ENCODE measurements at places on chromosomes 5 and 9.
A peak's percentile ranks its signal among the peaks of the same experiment; 100 is the strongest.

DNA sequence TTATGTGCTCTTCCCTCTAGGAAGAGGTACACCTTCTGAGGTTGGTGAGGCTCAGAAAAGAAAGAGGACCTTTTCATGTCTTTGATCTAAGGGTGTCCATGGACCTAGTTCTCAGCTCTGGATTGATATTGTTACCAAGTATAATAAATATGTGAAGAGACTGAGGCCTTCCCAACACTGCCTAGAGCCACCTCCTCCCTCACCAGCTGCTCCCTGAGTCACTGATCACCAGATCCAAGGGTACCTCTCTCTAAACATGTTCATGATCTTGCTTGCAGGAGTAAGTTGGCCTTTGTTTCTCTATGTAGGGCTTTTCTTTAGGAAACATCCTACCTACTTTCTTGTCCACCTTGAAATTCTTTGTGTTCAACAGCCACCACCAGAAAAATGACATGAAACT lies 218.8 kb upstream of the ADRA1B start:
- no peak for DNase-seq

- no peak for DNase-seq
Observed at GRCh38 chr5:151695464-151695863, 8.7 kb upstream of the SPARC start.

- no peak for DNase-seq
Observed at GRCh38 chr9:131559421-131560000, 14.2 kb downstream of the PRRT1B start.

DNA sequence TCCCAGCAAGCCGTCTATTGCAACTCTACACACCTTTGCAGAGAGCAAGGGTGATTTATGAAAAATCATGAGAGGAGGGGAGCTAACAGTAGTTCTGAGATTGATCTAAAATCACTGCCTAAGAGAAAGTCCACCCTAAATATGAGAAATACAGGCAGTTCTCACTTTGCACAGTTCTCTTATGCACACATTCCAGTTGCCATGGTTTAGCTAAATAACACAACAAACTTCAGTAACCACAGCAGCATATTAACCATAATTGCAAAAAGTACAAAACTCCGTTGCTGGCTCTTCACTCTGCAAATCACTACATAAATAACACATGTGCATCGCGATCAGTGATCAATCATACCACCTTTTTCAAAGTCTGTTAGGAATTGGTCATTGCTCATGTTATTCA lies 31.1 kb downstream of the PGGT1B start:
- no peak for DNase-seq

DNA sequence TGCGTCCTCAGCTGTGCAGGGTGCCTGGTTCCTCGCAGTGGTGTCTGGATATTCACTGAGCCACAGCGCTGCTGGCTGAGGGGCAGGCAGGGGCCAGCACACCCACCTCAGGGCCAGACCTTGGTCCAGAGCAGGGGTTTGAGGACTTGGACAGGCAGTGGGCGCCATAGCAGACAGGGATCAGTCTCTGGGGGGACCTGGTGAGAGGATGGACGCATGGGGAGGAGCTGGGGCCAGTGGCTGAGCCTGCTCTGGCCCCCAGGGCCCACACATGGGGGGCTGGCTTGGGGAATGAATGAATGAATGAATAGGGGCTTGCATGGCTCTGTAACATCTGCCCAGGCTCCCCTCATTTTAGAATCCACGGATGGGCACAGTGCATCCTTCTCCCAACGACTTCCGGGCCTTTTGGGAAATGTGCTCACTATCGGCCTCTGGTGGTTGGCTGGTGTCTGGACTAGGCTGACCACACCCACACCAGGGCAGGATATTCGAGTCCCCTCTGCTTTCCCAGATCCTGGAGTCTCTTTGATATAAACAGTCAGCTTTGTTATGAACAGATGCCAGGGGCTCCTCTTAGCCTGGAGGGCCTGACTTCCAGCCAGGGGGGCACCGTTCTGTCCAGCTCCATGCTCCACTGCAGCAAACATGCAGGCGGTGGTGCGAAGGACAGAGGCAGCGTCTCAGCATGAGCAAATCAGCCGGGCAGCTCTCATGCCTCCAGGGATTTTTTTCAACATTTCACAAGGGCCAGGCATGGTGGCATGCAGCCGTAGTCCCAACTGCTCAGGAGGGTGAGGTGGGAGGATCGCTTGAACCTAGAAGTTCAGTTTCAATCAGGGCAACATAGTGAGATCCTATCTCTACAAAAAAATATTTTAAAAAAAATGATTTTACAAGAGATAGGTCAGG lies 62.6 kb downstream of the NEK6 start:
- peak; percentile 91 for DNase-seq

DNA sequence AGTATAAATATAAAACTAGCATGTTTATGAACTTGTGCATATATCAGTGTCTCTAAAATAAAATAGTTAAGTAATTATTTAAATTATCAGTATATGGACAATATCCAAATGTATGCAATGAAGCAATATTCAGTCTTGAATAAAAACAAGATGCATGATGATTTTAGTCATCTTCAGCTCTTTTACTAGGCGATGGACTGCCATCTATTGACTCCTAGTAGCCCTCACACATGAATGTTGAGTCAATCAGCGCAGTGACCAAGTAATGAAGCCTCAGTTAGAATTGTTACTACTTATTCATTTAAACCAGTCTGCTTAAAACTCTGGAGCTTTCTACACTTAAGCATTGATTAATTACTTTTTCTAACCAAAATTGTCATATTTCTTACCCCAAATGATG lies 92.9 kb upstream of the GRHPR start:
- DNase-seq: no peak

DNA sequence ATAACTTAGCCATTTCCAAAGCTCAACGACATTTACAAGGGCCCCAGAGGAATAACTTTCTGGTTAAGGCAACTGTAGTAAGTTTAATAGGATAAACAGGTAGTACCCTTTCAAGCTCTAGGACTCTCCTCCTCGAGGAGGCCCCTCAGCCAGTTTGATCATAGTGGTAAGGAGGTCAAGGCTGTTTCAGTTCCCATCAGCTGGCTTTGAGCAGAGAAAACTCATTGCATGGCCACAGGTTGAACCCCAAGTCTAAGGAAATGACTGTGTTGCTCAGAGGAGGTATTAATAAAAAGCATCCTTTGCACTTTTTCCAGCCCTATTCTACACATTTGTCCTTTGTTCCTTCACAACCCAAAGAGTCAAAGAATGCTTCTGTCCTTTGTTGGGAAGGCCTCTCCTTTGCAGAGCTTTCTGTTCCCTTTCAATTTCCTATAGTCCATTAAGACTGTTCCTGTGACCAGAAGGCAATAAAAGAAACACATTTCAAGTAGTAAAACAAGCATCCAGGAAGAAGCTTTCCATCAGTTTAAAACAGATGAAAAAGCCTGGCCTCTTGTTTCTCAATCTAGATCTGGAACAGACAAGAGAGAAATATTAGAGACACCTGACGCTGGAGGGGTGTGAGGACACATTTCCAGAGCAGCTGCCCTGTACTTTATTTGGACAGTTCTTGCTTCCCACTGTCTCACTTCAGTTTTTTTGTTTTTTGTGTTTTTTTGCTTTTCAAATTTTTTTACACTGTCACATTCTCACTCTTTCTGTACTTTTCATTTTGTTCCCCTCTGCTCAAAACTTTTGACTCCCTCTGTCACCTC lies 54.1 kb downstream of the PRRC1 start:
- no peak for DNase-seq

DNA sequence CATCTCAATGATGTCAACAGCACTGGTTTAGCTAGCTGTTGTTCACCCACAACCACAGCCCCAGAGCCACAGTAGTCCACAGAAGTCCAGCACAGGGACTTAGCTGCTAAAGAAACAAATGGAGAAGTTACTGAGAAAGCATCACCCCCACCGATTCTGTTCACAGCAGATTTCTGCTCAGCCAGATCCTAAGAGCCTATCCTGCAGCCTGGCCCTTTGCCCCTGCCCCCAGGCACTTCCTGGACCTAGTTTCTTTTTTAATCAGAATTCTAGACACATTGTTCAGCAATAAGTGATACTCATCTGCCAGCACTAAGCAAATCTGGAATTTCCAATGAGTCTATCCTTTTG lies 7.4 kb downstream of the B4GALT1 start:
- no peak for DNase-seq

GRCh38 chr5:93886098-93886806 lies 144.9 kb upstream of the POU5F2 start:
- no peak for DNase-seq

- DNase-seq: no peak
Observed at GRCh38 chr5:120817044-120817985, 353.2 kb downstream of the PRR16 start.

GRCh38 chr5:103391659-103392058 lies 133.1 kb downstream of the MACIR start:
- no peak for DNase-seq

GRCh38 chr5:113056988-113057387 lies 80.4 kb downstream of the DCP2 start:
- DNase-seq: no peak

- no peak for DNase-seq
Observed at GRCh38 chr5:59416026-59416425, 477.5 kb downstream of the PDE4D start.

DNA sequence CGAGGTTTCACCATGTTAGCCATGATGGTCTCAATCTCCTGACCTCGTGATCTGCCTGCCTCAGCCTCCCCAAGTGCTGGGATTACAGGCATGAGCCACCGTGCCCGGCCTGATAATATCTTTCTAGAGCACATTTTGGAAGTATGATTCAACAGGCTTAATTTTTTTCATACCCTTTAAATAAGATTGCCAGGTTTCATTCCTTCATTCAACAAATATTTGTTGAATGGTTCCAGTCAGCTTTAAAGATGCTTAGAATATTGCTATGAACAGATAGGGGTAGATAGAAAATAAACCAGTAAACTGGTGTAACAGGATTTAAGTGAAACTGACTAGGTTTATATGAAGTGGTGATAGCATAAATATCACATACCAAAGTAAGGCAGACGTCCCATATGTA lies 41.3 kb downstream of the DMXL1 start:
- no peak for DNase-seq

DNA sequence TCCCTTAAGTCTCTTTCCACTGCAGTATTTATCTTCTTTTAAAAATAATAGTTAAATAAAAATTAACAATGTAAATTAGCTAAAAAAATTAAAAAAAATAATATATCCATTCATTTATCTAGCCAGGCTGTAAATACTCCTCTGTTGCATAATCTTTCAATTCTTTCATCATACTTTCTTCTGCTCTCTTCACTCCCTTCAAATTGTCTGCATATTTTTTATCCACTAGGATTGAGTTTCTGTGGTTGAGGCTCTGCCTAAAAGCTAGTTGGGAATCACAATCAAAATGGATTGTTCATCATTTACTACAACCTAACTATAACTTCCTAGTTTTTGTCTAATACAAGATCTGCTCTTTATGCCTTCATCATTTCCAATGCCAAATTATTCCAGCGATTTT lies 182.2 kb downstream of the PDE4D start:
- DNase-seq: no peak

DNA sequence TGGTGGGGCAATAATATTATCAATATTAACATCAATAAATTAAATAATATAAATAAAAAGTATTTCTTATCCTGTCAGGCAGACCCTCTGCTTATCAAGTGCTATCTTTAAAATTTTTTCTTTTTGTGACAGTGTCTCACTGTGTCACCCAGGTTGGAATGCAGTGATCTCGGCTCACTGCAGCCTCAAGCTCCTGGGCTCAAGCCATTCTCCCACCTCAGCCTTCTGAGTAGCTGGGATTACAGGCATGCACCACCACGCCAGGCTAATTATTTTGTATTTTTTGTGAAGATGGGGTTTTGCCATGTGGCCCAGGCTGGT lies 53.2 kb downstream of the NDST1 start:
- no peak for DNase-seq

GRCh38 chr5:174412941-174413340 lies 311.4 kb upstream of the MSX2 start:
- no peak for DNase-seq

DNA sequence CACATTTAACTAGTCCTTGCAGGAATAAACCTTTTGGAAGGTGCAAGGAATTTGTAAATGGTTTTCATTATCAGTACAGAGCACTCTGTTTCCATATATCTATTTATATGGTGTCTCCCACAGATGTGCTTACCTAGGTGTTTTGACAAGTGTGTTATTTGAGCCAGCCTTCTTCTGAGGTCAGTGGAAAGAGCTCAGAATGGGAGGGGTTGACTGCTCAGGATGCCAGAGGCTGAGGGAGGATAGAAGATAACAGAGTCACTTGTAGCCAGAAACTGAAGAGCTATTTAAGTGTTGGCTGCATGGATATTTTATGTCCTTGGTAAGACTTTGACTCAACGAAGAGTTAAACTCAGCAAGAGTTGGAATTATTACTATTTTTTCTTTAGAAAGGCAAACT lies 5.0 kb downstream of the CMYA5 start:
- DNase-seq: no peak

DNA sequence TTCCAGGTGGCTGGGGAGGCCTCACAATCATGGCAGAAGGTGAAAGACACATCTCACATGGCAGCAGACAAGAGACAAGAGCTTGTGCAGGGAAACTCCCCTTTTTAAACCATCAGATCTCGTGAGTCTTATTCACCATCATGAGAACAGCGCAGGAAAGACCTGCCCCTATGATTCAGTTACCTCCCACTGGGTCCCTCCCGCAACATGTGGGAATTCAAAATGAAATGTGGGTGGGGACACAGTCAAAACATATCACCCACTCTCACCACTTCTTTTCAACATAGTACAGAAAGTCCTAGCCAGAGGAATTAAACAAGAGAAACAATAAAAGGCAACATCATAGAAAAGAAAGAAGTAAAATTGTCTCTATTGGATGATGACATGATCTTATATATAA lies 223.4 kb upstream of the SLC24A2 start:
- no peak for DNase-seq

- DNase-seq: no peak
Observed at GRCh38 chr5:74040811-74041491, 415.0 kb downstream of the ARHGEF28 start.

DNA sequence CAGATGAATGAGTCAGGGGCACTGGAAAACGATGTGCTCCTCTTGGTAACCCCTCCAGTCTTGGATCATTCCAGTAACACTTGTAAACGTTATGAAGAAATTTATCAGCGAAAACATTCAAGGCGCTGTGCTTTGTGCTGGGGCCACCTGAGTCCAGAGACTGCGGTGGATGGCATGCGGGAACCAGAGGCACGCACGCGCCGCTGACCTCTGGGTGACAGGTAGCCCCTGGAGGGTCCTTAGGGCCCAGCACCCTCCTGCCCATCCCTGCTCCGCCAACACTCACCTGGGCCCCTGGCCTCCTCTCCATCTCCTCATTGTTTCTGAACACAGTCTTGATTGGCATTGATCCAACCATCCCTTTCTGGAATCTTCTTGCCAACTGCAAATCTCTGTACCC lies 86.9 kb downstream of the DAP start:
- DNase-seq: no peak

Data from AG08396 (cell line).